Stimulated activated naive CD4-positive, alpha-beta T cell (primary cell): ENCODE measurements at places on chromosomes 2 and 18.

- no peak for DNase-seq
Observed at GRCh38 chr2:220006152-220006621, 378.8 kb downstream of the SLC4A3 start.

DNA sequence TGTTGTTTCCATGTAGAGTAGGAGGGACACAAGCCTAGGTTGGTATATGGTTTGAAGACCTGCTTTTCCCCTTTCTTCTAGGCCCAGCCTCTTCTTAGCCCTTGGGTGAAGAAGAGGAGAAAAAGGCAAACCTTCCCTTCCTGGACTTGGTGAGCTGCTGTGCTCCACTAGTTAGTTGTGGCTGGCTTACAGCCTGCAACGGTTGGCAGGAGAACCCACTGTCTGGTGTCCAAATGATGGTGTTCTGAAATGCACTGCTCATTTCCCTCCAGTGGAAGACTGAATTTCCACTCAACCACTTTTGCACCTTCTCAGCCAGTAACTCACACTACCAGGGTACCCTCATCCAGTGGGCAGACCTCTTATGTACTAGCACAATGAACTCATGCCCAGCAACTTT is 824.1 kb downstream of the NRXN1 start:
- DNase-seq: no peak

- no peak for DNase-seq
Observed at GRCh38 chr2:159573846-159574606, 42.3 kb downstream of the BAZ2B start.

GRCh38 chr18:27250471-27250870 is 65.4 kb upstream of the CHST9 start:
- DNase-seq: no peak

DNA sequence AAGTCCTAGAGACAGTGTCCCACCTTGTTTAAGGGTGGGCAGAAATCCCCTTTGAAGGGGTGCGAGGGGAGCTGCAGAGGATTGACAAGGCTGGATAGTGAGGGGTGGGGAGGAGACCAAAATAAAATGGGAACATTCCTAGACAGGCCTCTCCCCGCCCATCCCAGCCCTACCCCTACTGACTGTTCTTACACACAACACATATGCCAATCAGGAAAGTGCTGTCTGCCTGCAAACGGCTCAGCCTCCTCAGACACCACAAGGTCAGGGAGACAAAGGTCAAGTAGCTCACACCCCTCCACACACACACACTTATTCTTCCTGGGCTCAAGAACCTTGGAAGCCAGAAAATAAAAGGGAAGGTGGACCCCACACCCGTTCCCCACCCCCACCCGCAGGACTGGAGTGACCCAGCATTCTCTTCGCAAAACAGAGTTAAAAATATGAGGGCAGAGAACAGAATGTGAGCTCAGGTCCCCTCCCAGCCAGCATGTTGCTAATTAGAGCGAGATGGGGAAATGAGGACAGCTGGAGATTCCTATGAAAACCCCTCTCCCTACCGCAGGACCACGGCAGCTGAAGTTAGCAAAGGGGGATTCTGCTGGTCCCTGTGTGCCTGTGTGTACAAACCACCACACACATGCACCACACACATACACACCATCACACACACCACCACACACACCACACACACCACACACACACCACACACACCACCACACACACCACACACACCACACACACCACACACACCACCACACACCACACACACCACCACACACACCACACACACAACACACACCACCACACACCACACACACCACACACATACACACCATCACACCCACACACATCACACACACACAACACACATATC is 197.8 kb downstream of the TNS1 start:
- DNase-seq: no peak

- DNase-seq: no peak
Observed at GRCh38 chr2:148614322-148615049, 30.1 kb upstream of the EPC2 start.

DNA sequence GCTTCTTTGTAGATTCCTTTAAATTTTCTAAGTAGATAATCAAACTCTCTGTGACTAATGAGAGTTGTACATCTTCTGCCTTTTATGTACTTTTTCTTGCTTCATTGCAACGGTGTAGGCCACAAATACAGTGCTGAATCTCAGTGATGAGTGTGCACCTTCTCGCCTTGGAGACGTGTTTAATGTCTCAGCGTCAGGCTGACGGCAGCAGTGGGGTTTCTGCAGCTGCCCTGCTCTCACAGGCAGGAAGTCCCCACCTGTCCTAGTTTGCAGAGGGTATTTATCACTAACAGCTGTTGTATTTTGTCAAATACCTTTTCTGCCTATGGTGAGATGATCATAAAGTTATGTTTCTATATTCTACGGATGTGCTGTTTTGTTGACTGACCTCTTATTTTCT is 13.3 kb downstream of the AGXT start:
- no peak for DNase-seq

DNA sequence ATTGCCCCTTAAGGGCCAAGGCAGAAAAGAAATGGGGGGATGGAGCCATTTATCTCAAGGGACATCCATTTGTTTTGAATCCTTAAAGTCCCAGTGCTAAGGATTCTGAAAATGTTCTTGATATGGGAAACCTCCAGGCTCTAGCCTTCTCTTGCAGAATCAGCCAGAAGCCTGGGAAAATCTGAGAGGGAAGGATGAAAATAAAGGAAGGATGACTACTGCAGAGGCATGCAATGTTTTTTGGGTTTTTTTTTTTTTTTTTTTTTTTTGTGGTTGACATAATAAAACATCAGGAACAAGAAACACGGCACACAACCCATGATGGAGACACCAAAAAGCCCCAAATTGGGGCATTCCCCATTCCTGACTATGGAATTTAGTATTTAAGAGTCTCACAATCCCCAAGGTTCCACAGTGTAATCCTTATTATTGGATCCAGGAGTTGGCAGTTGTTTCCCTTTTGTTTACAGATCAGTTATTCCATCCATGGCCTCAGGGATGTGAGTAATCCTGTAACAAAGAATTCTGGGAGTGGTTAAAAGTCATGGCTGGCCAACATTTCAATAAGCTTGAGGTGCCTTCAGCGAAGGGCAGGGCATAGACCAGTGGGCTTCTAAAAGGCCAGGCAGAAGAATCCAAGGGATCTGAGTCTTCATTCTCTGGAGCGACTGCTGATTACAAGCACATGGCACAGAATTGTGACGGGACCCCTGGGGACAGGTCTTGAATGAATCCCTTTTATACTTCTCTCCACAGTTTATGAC is 337.5 kb downstream of the GULP1 start:
- DNase-seq: no peak
